ENCODE measurements at places on chromosomes 7 and 10. TPM values are rescaled to one million over a fixed set of nuclear protein-coding genes. Genes with fewer than 3 reads are reported as not detected.

The SFTPA1 gene
- total RNA-seq = not detected

The MARVELD1 gene
- 41.4 TPM for total RNA-seq

The HMX3 gene
- not detected for total RNA-seq

The CPA5 gene
- total RNA-seq = not detected

The SHH gene
- total RNA-seq = under 0.01 TPM

The SPDYE5 gene
- not detected for total RNA-seq

The HNRNPH3 gene
- 33.7 TPM for total RNA-seq

The LRRC17 gene
- 82.2 TPM for total RNA-seq

The MEOX2 gene
- total RNA-seq = 0.83 TPM

The MPP7 gene
- 0.29 TPM for total RNA-seq

The JAZF1 gene
- total RNA-seq = 10.8 TPM

The PRR15 gene
- total RNA-seq = not detected

The OPN1SW gene
- total RNA-seq = not detected

The ACTL6B gene
- not detected for total RNA-seq

The ANKRD22 gene
- total RNA-seq = not detected

The NUDT1 gene
- 63.0 TPM for total RNA-seq

The HOGA1 gene
- total RNA-seq = 3.3 TPM

The FAM180A gene
- total RNA-seq = 80.0 TPM

The KLF6 gene
- 74.2 TPM for total RNA-seq

The CFAP58 gene
- 0.58 TPM for total RNA-seq

The FAM25G gene
- total RNA-seq = not detected

The SPACDR gene
- 2.6 TPM for total RNA-seq

The GJD4 gene
- total RNA-seq = not detected

The MRM2 gene
- total RNA-seq = 20.2 TPM

The CYP2E1 gene
- total RNA-seq = 0.44 TPM

The INA gene
- total RNA-seq = 0.99 TPM

The TDRD1 gene
- 0.50 TPM for total RNA-seq

All from smooth muscle cell of trachea (primary cell).